ENCODE measurements at places on chromosomes 12 and 14.

DNA sequence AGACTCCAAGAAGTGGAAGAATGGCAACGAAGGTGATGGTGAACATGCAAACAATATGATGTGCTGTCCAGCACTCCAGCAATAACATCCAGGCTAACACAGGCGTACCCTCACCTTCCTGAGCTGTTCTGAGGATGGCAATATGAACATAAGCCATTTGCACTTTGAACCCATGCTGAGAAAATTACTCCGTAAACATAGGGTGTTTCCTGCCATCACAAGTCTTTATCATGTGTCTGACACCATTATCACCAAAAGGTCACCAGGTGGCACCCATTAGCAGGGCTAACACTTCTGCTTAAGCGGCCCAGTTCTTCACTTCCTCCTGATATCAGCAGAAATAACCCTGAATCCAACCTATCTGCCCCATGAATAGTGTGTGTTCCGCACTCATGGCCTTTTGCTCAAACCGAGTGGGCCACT lies 482.8 kb downstream of the MED13L start:
- no peak for DNase-seq

DNA sequence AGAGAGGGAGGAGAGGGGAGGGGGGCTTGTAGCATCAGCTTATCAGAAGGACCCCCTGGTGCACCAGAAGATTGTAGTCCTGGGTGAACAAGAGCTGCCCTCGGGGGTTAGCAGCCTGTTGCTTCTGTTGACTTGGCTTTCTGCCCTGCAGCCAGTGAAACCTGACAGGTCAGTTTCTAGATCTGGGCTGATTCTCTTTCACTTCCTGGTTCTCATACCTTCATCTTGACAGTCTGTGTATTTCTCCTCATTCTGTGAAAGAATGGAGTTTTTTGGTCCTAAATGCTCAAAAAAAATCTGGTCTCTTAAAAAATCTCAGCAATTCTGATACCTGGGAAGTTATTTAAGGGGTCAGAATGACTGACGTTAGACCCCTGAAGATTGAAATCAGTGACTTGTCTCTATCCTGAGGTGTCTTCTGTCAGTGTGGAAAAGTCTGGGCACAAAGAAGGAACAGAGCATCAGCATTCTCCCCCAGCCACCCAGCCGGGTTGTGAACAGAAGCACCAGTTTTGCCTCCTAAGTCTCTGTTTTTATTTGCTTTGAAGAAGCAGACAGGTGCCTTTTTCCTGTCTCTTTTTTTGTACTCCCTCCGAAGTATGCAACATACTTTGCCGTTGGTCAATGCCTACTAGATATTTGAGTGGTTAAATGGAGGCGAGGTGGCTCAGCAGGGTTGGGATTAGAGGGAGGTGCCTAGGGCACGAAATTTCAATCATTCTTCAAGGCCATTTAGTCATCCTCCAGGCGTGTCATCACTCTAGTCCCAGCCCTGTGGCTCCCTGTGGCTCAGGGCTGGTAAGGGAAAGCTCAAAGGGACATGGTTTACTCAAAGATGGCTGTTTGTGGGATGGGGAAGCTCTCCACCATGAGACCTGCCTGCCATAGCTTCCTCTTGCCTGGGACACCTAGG lies 24.0 kb downstream of the TTC9 start:
- no peak for DNase-seq

- DNase-seq: no peak
Measured at GRCh38 chr14:79144896-79145295, 974.7 kb downstream of the NRXN3 start.

DNA sequence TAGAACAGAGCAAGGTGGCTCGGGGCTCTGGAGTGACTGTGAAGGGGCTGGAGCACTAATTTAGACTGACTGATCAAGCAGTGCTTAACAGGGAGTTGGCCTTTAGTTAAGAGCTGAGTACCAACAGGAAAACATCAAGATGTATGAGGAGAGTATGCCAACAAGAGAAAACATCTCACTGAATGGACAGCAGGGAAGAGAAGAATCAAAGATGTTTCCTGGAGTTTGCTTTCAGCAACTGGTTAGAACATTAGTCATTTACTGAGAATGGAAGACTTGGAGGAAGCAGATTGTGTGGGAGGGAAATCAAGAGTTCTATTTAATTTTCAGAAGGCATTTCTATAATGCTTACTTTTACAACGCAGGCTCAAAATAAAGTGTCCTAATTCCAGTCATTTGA lies 259.3 kb downstream of the ADAMTS20 start:
- DNase-seq: no peak

- no peak for DNase-seq
Measured at GRCh38 chr12:48454667-48455066, 17.7 kb upstream of the ANP32D start.

DNA sequence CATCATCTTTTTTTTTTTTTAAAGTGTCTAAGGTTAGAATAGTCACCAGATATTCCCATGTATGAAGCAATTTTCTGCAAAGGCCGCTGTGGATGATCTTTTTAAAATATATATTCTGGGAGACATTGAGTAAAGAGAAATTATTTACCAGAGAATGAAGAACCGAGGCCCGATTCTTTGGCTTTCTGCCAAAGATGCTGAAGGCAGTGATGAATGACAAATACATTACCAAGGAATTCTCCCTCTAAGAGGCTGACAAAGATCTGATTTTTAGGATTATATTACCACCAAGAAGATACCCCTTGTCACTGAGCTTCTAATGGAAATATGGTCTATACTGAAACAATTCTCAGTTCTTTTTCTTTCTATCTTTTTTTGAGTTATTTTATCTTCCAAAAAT lies 336.8 kb downstream of the NAV3 start:
- DNase-seq: no peak
